ENCODE measurements at places on chromosomes 2 and 18.
A peak's percentile ranks its signal among the peaks of the same experiment; 100 is the strongest.

- no peak for DNase-seq
These were observed 5.9 kb upstream of the DLX2 start for GRCh38 chr2:172108587-172108930.

GRCh38 chr2:29246383-29247300 lies 131.4 kb downstream of the CLIP4 start:
- no peak for DNase-seq

DNA sequence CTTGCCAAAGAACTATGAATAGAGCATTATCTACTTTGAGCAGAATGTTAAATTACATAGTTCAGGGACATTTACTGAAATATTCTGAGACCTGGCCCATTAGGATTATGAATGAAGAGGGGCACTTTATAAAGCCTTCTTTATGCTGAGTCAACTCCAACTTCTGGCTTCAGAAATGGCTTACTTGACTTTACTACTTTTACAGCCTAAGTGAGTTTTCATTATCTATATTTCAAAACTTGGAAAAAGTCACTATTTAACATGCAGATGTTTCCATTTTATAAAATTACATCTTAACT lies 37.7 kb downstream of the SESTD1 start:
- no peak for DNase-seq

DNA sequence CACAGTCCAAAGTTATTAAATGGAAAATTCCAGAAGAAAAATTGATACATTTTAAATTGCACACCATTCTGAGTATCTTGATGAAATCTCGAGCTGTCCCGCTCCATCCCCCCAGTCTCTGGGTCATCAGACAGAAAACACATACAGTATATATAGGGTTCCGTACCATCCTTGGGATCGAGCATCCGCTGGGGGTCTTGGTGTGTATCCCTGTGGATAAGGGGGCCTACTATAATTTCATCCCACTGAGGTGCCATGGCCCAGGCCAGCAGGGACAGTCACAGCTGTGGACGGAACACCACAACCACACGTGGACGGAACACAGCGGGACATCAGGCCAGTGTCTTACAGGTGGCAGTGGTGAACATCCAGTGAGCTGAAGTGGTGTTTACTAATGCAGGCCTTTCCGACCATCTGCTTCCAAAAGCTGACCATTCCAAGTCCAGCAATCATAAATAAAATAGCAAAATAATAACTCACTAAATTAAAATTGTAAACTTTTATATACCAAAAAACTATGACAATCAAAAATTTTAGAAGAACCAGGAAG lies 14.0 kb downstream of the TWIST2 start:
- no peak for DNase-seq

GRCh38 chr2:222884114-222884771 lies 23.4 kb downstream of the ACSL3 start:
- no peak for DNase-seq

DNA sequence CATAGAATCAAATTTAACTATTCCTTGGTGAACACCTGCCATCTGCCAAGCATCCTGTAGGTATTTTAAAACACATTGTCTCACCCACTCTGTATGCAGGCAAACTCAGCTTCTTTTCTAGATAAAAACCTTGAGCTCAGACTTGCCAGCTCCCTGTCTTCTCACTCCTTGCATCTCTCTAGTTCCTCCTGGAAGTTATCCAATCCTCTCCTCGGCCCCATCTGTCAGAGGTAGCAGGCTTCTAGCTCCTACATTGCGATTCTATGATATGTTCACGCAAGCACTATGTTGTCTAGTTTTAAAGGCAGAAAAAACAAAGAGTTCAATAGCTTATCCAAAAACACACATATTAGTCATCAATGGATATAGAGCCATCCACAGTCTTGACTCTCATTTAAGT lies 67.0 kb upstream of the APCDD1 start:
- no peak for DNase-seq

DNA sequence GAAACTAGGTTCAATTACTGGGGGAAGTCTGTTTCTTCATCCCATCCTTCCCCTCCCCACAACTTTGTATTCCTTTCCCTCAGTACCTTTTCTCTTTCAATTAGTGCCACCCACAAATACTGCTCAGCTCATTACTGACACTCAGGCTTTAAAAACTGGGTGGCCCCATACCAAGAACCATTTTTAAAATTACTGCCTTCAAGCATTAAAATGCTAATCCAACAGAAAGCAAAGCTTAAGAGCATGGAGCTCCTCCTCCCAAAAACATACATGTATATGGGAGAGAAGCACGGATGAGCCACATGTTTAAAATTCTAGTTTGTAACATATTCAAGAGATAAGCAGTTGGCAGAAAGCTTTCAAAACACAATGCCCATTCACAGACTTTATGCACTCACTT lies 44.0 kb downstream of the IRS1 start:
- DNase-seq, result no peak

DNA sequence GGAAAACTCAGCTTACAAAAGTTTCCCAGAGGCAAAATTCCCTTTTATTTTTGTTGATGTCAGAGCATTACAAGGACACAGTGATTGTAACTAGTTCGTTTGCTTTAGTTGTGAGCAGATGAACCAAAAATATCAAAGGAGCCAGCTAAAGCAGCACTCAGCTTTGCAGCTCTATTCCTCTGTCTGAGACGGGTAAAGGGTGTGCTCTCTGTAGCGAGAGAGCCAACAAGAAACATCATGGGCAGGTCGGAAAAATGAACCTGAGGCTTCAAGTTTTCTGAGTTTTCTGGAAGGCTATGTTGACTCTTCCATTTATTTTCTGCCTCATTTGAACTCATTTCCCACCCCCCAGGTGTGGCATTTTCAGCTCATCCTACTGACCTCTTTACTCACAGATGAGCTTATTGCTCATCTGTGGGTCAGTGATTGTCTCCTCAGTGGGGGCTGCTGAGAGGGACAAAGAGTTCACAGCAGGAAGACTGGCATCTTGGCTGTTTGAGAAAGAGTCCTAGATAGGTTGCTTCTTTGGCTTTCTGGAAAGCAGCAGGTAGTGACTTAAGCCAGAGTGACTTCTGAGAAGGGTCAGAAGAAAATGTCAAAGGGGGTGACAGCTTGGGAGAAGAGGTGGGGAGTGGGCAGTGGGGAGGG lies 66.6 kb upstream of the EPC2 start:
- no peak for DNase-seq

DNA sequence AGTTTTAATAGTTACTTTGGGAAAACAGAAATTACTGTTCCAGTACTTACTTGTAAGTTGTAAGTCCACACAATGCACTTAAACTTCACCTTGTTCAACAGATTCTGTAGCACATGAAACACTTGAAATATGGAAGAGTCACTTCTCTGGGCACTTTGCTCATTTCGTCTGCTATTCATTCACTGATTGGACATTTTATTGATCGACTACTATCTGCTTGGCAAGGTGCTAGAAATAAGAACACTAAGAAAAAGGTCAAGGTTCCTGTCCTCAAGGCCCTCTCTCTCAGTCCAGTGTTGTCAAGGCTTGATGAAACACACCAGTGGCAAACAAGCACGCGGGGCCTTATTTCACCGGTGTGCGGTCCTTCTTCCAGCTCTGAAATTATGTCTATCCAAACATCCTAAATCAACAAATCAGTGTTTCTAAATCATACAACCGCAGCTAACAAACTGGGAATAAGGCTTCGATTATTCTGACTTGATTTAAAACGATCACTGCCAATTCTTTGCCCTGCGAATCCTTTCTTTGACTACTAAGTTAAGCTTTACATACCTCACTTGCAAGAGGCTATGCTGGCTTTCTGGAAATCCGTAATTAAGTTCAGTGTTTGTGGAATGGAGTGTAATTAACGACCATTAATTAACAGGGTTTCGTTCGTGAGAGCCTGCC lies 780 bp upstream of the ITGAV start:
- DNase-seq, result no peak

DNA sequence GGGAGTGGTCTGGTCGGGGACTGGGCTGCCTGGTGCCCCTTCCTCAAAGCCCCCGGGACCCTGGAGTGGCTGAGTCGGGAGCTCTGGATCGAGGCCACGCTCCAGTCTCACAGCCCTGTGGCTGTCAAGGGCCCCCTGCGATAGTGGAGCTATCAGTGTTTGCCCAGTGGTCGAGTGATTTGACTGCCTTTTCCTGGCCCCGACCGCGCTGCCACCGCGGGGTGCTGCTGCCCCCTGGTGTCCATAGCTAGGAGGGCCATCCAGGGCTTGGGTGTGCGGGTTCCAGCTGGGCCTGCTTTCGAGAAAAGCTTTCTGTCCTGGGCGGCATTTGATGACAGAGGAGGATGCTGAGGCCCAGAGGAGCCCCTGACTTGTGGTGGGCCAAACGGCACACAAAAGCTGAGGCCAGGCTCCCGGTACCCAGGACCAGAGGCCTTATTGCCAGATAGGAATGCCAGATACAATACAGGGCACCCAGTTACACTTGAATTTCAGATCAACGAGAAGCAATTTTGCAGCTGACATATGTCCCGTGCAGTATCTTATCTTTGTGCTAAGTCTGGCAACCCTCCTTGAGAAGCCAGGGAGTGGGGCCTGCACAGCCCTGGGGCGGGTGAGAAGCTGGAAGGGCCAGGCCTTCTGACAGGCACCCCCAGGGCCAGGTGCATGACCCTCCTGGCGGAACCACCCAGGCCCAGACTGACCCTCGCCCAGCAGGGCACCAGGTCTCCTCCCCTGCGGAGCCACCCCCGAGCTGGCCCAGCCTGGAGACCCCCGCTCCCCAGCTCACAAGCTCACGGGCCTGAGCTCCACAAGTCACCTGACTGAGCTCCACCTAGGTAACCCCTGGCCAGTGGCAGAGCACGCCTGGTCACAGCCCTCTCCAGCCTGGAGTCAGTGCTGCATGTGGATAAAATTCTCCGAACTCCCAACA lies 13.0 kb downstream of the ODC1 start:
- peak; percentile 49 for DNase-seq

DNA sequence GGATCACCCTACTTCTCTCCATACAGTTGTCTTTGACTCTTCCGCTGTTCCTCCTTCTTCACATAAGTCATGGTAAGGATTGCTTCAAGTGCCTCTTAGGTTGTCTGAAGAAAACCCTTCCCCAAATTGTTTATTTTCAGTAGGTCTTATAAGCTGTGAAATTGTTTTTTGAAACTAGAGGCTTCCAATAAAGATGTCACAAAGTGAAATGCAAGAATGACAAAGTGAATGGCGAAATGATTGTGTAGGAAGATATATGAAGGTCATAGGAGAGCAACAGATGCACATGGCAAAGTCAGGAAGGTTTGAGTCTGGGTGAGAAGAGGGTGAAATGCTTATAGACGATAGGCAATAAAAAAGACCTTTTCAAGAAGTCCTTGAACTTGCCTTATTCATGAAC lies 548.8 kb downstream of the PARD3B start:
- DNase-seq, result no peak

GRCh38 chr18:32911660-32912284 lies 138.9 kb upstream of the KLHL14 start:
- DNase-seq, result no peak

- DNase-seq, result no peak
These were observed 4.7 kb downstream of the MYOM1 start for GRCh38 chr18:3214855-3215637.

- DNase-seq, result no peak
These were observed 140.3 kb upstream of the ZC3H15 start for GRCh38 chr2:186345745-186346144.

DNA sequence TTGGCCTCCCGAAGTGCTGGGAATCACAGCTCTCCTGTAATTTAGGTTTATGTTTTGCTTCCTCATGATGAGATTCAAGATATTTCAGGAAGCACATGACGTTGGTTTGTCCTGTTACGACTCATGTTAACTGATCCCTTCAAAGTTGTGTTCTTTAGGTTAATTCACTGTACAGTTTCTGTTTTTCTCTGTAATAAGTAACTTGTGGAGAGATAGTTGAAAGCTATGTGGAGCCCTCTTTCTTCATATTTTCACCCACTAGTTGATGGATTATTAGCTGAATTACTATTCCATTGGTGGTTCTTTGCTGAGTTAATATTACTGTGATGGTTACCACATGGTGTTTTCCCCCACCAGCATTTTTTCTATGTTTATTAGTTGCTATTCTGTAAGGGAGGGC lies 18.3 kb upstream of the CHCHD5 start:
- no peak for DNase-seq

GRCh38 chr2:100230754-100231153 lies 88.4 kb upstream of the AFF3 start:
- no peak for DNase-seq

- no peak for DNase-seq
These were observed 25.6 kb upstream of the SCYGR1 start for GRCh38 chr2:227413371-227413770.

DNA sequence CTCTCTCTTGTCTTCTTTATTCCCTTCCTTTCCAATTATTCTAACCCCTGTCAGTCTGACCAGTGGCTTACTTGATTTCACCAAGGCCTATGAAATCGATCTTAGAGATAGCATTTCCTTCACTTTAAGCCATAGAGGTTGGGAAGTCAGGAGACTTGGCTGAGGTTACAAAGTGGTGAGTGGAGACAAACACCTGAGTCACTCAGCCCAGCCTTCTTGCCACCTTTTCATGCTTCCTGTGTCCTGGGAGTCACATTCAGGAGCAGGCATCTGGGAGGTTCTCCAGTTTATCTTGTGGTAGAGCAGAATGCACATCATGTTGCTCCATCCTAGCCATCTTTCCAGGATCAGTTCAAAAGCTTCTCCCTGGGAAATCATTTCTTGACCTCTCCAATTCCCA lies 59.1 kb downstream of the VSNL1 start:
- DNase-seq, result no peak

GRCh38 chr2:120258196-120258595 lies 5.5 kb downstream of the RALB start:
- DNase-seq, result no peak

DNA sequence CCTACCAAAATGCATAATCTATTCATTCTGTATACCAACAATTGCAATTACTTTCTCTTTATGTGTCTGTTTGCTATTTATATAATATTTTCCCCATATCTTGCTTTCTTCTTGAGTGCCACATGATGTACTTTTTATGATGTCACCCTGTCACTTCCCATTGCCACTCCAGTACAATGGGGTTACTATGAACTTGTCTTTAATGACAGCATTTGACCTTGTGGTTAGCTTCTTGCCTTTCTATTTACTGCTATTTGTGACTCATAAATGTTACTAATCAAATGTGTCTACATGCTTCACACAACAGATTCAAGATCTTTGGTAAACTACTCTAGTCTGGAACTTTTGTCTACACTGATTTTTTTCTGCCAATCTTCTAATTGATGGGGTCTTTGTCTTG lies 486.3 kb downstream of the NR4A2 start:
- no peak for DNase-seq

DNA sequence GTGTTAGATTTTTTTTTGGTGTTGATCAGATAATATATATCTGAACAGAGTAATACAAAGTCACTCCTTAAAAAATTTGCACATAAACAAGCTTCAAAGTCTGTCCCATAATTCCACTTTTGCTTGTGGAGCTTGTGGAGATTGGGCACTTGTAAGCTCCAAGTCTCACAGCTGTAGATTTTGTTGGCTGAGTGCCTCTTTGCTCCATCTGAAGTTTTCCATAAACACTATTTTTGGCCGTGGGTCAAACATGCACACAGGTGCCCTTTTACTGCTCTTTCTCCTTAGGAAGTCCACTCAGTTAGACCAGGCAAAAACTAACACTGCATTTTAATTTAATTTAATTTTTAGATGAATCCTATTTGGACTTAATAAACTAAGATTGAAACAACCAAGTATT lies 3.6 kb upstream of the KCNJ13 start:
- no peak for DNase-seq

- no peak for DNase-seq
These were observed 11.3 kb upstream of the KCNF1 start for GRCh38 chr2:10900216-10901109.

Measured in HFFc6 (cell line).